ENCODE measurements at places on chromosomes 13 and 19.

GRCh38 chr19:39137131-39137530 is 11.5 kb downstream of the PAK4 start:
- DNase-seq = no peak

DNA sequence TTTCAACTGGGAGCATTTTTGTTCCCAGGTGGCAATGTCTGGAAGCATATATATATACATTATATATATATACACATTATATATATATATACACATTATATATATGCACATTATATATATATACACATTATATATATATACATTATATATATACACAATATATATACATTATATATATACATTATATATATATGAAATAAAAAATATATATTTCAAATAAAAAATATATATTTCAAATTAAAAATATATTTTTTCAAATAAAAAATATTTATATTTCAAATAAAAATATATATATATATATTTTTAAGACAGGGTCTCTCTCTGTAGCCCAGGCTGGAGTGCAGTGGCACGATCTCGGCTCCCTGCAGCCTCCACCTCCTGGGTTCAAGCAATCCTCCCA is 61.5 kb downstream of the ADGRE1 start:
- DNase-seq = no peak

GRCh38 chr13:46086421-46086922 is 18.4 kb downstream of the CPB2 start:
- no peak for DNase-seq

DNA sequence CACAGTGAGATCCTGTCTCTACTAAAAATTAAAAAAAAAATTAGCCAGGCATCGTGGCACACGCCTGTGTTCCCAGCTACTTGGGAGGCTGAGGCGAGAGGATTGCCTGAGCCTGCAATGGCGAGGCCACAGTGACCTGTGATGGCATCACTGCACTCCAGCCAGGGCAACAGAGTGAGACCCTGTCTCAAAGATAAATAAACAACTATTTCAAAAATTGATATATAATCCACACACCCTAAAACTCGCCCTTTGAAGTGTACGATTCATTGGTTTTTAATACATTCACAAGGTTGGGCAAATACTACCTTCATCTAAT is 12.1 kb upstream of the TICAM1 start:
- no peak for DNase-seq
